ENCODE measurements at places on chromosomes 2 and 18.

DNA sequence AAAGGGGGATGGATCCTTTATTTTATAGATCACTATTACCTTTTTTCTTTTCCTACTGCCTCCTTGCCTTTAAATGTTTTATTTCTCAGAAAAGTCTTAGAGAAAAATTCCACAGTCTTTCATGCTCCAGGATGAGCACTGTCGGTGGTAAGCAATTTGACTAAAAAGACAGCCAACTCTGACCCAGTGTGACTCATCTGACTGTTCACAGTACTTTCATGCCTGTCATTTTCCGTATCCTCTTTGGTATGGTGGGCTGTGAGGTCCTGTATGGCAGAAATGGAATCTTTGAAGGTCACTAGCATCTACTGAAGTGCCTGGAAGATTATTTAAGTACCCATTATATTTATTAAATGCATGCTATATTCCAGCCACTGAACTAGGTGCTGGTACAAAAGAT lies 2.1 kb upstream of the RFTN2 start:
- no peak for DNase-seq

DNA sequence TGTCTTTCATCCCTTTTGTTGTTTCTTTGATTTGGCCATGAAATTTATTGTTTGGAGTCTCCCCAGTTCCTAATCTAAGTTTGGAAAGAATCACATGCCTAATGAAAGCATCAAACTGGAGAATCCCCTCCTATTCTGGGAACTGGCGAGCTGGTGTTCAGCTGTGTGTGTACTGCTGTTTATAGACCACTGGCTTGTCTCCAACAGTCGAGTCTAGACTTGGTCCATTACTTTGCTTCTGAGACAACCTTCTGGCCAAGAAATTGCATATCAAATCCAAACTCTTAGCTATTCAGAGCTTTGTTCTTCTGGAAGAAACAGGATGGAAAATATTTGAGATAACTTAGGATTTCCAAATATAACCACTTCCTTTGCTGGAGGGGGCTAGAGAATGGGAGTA lies 111.5 kb upstream of the THSD7B start:
- DNase-seq = no peak

DNA sequence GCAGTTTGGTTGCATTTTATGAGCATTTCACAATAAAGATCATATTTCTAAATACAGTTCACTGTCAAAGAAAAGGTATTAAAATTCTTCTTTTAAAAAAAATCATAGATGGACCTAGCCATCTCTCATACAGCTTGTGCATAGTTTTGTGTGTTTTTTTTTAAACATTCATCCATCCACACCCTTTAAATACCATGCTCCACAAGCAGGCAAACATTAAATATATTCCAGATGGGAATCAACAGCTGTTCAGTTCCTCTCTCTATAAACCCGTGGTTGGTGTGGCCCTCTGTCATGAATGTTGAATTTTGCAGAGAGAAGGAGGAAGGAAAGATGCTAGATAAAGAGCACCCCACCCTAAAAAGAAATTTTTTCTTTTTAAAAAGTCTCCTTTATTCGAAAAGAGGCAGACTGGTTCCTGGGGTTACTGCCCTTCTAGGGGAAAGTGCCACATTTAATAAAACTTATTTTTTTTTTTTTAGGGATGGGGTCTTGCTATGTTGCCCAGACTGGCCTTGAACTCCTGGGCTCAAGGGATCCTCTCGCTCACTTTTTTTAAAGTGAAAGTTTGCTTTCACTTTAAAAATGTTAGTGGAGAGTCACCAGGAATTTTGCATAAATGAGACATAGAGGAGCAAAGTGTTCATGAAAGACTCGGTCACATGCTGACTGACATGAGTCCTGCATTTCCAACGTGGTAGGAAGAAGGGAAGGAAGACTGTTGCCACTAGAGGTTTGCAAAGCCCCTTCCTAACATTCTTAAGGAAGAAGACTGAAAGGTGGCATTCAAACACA lies 73.9 kb upstream of the LMAN1 start:
- DNase-seq = no peak

DNA sequence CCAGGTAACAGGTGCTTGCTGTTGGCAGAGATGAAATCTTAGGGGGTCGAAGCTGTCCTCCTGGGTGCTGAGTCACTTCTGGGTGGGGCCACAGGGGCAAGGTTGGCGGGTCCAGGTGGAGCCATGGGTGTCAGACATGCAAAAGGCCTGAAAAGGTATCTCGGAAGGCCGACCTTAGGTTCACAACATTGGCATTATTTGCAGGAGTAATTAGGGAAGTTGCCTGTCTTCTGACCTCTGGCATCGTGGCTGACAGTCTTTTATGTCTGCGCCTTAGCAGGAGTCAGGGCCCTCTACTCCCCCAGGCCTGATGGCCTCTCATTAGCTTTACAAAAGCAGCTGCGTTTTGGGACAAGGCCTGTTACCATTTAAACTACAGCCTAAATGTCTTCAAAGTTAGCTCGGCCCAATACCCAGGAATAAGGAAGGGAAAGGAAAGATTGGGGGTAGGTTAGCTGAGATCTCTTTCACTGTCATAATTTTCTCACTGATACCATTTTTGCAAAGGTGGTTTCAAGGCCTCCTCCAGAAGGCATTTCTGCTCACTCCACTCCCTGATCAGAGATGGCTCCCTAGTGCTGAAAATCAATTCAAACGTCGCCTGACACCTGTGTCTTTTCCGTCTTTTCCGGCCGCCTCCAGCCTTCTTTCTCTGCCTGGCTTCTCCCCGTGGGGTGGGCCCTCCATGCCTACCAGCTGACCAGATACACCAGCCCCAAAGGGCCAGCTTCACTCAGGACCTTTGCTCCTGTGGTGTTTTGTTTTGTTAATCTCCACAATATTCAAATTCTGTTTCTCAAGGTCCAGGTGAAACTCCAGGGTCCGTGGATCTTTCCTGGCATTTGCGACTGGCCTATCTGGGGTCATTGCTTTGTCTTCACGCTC lies 90.8 kb downstream of the RHOB start:
- no peak for DNase-seq

DNA sequence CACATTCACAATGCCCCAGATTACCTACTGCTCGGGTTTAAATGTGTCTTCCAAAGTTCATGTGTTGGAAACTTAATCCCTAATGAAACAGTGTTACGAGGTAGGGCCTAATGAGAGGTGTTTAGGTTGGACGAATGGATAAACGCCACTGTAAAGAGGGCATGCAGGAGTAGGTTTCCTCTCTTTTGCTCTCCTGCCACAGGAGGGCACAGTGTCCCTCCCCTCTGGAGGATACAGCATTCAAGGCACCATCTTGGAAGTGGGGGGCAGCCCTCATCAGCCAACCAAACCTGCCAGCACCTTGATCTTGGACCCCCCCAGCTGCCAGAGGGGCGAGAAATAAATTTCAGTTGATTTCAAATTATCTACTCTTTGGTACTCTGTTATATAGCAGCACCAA lies 103.5 kb downstream of the TSHZ1 start:
- DNase-seq = no peak

DNA sequence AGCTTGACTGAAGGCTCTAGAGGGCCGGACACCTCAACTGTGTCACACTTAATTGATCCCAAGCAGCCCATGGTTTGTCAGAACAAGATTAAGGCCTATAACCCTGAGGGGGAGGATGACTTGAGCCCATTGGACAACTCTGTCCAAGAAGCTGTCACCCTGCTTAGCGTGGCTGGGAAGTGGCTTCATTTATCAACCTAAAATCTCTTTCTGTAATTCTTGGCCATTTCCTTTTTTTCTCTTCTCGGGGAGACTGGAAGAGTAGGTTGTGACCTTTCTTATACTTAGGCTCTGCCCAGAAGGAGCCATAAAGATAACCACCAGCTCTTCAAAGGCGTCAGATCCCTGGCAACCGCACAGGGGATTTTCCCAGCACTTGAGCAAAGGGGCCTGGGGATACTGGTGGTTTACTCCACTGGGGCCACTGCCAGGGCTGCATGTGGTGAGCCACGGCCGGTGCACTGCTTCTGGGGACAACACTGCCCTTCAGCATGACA lies 265.5 kb downstream of the CYRIA start:
- no peak for DNase-seq

DNA sequence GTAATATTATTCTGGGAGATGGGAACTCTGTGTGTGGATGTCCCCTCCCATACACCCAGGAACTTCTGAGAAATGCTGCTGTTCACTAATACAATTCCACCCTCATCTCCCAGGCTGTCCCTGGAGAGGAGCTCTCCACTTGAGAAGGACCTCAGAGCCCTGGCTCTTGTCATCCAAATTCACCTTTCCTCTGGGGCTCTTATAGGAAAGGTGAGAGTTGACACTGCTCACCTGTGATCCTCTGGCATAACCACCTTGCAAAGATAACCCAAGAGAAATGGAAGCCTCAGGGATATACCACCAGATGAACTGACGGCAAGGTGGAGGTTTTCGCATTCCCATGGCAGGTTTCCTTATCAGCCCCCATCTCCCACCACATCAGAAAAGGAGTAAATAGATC lies 52.0 kb downstream of the IL1RL2 start:
- no peak for DNase-seq

DNA sequence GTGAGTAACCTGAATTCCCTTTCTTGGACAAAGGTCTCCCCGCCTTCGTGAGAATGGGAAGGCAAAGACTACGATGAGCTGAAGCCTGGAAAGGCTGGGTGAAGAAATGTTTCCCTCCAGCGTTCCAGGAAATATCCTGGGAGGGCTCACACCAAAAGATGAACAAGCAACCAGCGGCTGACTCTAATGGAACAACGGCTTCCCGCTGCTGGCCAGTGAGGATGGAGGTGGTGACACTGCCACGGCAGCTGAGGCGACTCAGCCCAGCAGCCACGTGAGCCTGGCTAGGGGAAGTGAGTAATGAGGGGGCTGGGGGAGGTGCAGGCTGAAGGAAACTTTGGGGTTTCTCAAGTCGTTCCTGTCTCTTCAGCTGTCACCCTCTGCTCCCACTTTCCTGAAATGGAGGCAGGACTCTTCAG lies 105.0 kb upstream of the SMAD7 start:
- DNase-seq = peak; percentile 72

GRCh38 chr2:148667113-148667836 lies 22.7 kb downstream of the EPC2 start:
- no peak for DNase-seq

DNA sequence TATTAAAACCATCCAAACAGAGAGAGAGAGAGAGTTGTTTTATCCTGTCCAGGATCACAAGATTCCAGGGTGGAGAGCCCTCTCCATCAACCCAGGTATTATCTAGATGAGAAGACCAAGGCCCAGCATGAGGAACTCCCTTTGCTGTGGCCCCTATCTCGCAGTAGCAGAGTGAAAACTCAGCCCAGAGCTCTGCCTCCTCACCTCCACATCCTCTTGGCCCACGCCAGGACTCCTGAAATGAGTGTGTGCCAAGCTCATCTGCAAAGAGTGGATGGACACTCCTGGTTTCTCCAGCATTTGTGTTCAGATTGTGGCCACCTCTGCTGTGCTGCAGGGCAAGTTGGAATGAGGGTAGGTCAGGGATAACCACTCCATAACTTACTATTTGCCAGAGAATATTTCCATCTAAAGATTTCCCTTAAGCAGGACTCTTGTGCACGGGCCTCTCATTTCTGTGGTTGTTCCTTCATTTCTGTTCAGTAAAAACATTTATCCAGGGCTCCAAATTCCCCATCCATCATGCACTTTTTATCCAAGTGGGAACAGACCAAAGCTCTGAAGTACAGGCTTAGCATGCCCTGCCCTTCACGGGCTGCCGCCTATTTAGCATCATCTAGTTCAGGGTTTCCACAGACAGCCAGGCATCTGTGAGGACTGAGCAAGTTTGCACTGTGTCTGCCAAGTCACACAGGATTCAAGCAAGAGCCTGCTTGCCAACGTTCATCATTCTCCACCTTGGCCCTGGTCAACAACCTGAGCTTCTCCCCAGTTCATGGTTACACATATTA lies 583.2 kb upstream of the ID2 start:
- no peak for DNase-seq
